Stimulated activated CD8-positive, alpha-beta memory T cell treated with anti-CD3 and anti-CD28 coated beads, Interleukin-15, amount 100 ng/mL, for 1 hour (primary cell): ENCODE measurements at places on chromosomes 16 and 17.

- peak; percentile 10 for DNase-seq
Observed at GRCh38 chr17:28901866-28902818, 737 bp downstream of the DHRS13 start.

- no peak for DNase-seq
Observed at GRCh38 chr17:16141685-16142084, 73.6 kb downstream of the NCOR1 start.

DNA sequence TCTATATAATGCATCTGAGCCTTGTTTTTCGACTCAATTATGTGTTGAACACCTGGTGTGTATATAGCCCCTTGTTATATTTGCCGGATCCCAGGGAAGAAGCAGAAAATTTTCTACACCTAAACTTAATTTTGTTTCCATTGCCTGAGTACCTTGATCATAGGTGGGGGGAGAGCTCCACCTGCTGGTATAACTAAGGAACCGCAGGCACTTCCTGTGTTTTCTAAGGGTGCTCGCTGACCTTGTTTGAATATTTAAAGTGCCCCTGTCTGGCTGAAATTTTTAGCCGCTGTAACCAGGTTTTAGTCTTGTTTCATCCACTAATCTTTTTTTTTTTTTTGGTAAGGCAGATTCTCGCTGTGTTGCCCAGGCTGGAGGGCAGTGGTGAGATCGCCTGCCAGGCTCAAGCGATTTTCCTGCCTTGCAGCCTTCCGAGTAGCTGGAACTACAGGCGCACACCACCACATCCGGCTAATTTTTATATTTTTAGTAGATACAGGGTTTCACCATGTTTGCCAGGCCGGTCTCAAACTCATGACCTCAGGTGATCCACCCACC is 6.5 kb upstream of the NUBP1 start:
- DNase-seq, result peak; percentile 43

GRCh38 chr17:76560877-76561221 is 21.0 kb downstream of the PRCD start:
- DNase-seq, result no peak

GRCh38 chr16:77131398-77131797 is 59.6 kb upstream of the MON1B start:
- DNase-seq, result no peak

- no peak for DNase-seq
Observed at GRCh38 chr16:66444049-66444481, 17.0 kb downstream of the BEAN1 start.

DNA sequence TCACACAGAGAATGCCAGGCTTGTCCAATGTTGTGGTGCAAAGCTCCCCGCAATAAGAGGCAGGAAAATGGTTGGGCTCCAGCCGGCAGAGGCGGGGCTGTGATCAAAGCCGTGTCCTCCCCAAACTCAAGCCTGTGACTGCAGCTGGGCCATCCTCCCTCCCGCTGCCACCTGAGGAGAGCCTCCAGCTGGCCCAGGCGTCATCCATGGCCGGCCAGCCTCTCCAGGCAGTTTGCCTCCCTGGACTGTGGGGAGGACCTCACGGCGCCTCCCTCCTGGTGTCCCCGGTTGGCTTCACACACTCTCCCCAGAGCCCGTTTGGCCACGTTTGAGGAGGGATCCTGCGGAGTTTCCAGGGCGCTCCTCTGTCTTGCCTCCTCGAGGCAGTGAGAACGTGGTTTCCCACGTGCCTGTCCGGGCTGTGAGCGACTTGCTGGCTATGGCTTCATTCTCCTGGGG is 134.1 kb downstream of the IRF8 start:
- DNase-seq, result no peak

DNA sequence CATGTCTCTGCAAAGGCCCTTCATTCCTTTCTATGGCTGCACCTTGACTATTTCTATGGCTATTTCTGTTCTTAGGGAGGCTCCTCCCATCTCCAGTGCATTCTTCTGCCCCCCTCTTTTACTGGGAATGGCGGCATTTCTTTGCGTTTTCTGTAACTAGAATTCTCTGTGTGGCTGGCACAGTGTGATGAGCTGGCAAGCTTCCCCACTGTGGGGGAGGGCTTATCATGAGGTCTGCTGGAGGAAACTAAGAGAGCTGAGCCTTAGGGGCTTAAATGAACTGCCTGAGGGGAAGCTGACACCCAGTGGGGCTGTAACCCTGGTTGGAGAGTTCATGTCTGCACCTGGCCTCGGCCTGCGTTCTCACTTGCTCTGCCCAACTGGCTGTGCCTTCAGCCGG is 1.5 kb upstream of the CARD14 start:
- DNase-seq, result no peak

- DNase-seq, result no peak
Observed at GRCh38 chr16:19105891-19106624, 7.7 kb upstream of the ITPRIPL2 start.

GRCh38 chr16:1645914-1646525 is 32.1 kb upstream of the JPT2 start:
- no peak for DNase-seq

- DNase-seq, result no peak
Observed at GRCh38 chr16:77169650-77170236, 21.2 kb upstream of the MON1B start.

DNA sequence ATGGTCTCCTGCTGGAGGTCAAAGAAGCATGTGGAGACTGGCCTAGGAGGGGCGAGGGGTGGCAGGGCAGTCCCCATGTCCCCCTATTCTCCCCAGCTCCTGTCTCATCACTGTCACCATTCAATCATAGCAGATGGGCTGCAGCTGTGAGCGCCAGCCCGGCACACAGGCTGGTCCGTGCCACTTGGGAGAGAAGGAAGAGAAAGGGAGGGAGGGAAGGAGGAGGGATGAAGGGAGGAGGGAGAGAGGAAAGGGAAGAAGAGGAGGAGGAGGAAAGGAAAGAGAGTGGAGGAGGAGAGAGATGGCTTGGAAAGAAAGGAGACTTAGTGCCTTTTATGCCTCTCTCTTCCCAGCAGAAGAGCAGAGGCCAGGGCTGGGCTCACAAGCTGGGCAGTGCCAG is 12.4 kb downstream of the NEUROD2 start:
- no peak for DNase-seq

GRCh38 chr17:66576473-66576872 is 258.4 kb upstream of the CACNG5 start:
- DNase-seq, result no peak

DNA sequence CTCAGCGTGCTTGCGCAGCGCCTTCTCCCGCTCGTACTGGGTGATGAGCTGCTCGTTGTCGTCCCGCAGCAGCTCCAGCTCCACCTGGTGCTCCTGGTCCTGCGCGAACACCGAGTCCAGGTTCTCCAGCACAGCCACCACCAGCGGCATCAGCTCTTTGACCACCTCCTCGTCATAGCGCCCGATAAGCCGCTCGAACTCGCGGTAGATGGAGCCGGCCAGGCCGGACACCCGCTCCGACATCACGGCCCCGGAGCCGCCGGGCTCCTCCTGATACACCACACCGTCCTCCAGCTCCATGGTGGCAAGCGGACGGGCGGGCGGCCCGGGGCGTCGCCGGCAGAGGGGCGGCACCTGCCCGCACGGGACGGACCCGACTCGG is 320 bp downstream of the SPAG9 start:
- DNase-seq, result peak; percentile 5

GRCh38 chr16:51418258-51418657 is 267.2 kb upstream of the SALL1 start:
- DNase-seq, result no peak

DNA sequence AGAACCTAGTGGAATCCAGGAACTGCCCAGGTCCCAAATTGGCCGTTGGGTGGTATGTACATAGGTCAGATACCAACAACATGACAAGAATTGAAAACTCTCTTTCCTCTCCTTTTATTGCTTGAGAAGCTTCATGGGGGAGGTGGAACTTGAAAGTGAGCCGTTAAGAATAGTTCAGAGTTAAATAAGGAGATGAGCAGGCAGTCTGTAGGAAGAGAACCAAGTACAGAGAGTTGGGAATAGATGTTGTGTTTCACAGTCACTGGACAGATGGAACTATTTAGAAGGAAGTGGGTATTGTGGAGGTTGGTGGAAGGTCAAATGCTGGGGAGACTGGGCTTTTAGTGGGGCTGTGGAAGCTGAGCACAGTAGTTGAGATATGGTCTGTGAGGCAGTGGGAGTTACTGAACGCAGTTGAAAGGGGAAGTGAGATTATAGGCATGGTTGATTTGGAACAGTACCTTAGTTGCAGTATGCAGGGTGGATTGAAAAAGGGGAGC is 26.4 kb downstream of the ARHGAP44 start:
- DNase-seq, result no peak

DNA sequence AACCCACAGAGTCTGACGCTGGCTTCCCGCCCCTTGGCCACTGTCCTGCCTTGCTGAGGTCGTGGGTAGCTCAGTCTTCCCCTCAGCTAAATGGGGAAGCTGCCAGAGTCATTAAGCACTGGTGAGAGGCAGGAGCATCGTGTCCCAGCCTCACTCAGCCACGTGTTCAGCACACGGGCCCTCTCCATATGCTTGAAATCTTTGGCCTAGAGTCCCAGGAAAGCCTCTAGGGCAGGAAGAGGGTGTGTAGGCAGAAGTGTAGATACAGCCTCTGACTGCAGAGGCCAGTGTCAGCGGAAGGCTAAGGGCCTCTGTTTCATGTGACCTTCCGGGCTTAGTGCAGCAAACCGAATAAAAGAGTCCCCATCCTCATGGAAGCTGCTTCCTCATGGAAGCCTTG is 4.1 kb downstream of the DHODH start:
- DNase-seq, result no peak

DNA sequence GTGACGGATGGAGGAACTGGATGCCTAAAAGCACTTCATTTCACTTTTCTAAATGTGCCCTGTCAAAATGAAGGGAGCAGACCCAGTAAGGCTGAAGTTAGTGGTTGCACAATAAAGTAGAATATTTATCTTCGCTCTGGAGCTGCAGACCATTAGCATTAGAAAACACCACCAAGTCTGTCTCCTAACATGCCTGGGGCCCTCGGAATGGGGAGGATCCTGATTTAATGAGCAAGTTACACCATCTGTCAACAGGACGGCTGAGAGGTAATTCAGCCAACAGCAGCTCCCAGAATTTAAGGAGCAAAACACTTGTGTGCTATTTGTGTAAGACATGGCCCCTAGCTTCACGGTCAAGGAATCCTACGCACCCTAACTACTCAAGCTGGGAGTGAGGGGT is 22.3 kb downstream of the CA10 start:
- DNase-seq, result no peak

DNA sequence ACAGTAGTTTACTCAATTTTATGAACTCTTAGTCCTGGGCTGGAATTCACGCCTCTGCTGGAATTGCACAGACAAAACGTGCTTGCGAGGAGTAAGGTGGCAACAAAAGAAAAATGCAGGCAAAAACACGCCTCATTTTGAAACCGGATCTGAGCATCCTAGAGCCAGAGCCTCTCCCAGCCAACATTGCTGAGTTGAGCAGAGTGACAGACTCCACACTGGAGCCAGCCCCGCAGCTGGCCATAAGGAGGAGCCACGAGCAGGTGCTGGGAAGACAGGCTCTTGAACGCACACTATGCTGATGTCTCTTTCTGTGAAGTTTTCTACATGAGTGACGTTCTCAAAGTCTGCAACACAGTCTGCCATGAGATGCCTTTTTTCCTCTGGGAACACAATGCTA is 14.6 kb upstream of the HSBP1 start:
- no peak for DNase-seq

DNA sequence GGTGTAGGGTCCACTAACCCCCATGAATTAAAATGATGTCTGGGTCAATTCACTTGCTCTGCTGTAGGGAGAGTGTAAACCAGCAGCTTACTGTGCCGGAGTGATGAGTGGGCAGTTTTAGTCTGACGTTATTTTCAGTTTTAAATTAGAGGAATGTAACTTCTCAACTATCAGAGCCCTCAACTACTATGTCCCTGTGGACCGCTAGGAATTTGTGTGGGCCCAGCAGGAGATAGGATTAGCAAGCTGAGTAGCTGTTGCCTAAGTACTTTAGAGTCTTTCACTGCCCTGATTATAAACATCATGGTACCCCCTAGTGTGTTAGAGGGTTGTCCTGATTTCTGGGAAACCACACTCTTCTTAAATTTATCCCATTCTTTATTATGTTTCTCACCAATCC is 11.4 kb downstream of the MARVELD3 start:
- DNase-seq, result no peak

GRCh38 chr17:27293359-27293897 is 486 bp upstream of the WSB1 start:
- DNase-seq, result no peak

DNA sequence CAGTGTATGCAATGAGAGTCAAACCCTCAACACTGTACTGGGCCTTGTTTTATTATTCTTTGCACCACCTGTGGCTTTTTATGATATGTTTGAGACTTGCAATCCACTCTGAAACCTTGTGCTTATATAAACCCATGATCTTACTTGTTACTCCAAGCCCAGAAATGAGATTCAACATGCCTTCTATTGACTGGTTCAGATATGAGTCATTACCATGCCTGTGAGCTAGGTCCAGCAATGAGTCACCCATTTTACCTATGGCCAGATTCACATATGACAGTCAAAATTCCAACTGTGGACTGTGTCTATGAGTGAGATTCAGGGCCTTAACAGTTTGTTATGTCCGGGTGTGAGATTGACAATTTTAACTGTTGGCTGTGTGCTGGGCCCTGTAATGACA is 1846.1 kb downstream of the TP53TG3F start:
- no peak for DNase-seq

DNA sequence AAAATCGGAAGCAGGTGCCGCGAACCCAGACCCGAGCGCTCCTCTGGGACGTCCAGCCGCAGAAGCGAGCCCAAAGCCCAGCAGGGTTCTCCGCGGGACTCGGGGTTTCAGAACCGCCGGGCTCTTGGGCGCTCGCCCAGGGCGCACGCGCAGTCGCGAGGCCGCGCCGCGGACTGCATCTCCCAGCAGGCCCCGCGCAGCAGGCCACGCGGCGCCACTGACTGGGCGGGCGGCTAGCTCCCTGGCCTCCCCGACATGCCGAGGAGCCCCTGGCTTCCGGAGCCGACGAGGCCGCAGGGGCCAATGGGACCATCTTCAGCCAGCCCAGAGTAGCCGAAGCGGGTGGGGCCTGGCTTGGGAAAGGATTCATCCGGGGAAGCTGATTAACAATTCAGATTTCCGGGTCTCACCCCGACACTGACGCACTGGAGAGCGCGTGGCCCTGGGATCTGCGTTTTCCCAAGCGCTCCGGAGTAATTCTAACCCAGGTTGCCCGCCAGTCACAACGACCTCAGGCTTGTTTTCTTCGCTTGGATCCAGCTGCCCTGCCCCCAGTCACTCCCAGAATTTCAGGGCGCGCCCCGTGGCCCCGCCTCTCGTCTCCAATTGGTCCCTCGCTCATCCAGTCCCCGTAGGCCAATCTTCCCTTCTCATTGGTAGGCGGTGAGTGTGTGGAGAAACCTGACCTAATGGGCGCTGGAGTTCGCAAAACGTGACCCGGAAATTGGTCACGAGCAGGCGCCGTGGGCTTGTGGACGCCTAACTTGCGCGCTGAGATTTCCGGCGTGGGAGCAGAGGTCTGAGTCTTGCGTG is at the start of gene ZNF263:
Gene ZNF263 (plus strand): TSS at position 762 of the 813 bp plus-strand sequence. CDS start 328 bp downstream, outside the sequence.
- DNase-seq, result peak; percentile 84
